ENCODE measurements at places on chromosomes 4 and X. TPM values are rescaled to one million over a fixed set of nuclear protein-coding genes. Genes with fewer than 3 reads are reported as not detected.

DNA sequence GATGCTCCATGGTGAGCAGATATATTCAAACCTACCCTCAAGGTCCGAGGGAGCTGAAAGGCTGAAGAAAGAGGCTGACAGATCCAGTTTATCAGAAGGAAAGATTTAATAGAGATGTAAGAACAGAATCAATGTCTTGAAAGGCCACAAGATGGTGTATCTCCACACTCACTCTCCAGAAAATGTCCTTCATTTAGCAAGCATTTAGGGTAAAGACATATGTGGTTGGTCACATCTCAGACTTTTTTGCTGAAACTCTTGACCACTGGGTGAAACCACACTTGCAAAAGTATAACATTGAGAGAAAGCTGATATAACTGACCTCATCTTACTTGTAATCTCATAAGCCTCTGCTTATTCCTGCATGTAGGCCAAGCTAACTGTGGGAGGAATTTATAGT is 745.8 kb upstream of the GALNTL6 start:
- DNase-seq = no peak

- no peak for DNase-seq
These were observed 32.8 kb upstream of the MAML3 start for GRCh38 chr4:140186651-140187315.

DNA sequence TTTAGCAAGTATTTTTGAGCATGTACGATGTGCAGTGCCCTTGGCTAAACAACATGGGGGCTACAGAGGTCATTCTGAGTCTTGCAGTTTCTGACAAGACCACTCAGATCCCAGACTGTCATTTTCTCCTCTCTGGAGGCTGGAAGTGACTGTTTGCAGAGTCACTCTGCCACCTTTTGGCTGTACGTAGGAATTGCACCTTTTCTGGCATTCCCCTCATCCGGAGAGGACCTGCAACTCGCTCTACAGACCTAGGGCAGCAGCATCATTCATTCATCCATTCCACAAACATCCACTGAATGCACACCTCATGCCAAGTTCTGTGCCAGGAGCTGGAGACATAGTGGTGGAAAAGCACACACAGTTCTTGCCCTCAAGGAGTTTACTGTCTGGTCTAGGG is 160.4 kb upstream of the GPR101 start:
- DNase-seq = no peak

- DNase-seq = no peak
These were observed 279.3 kb downstream of the INPP4B start for GRCh38 chr4:142566777-142567176.

- DNase-seq = no peak
These were observed 61.2 kb downstream of the TRIM2 start for GRCh38 chr4:153265306-153266047.

PGK1 gene
- total RNA-seq = 1,005 TPM

GRCh38 chrX:70446380-70447350 is 2.0 kb downstream of the DLG3 start:
- no peak for DNase-seq

GRCh38 chr4:138312536-138312911 is 70.4 kb upstream of the SLC7A11 start:
- DNase-seq = no peak
